ENCODE measurements at places on chromosomes 5 and 9. TPM values are rescaled to one million over a fixed set of nuclear protein-coding genes. Genes with fewer than 3 reads are reported as not detected.
A peak's percentile ranks its signal among the peaks of the same experiment; 100 is the strongest.

DNA sequence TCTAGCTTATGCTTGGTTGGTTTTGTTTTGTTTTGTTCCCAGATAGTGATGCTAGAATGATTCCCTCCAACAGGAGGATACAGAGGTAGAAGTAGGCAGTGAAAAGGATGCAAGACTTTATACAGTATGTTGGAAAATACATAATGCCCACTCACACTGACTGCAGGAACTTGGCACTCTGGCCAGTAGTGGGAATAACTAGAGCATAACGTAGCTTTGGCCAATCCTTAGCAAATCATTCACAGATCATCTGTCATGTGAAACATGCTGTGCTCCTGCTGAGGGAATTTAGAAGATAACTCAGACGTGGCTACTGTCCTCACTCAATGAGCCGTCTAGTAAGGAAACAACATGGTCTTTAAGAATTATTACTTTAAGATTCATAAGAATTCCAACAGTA lies 13.5 kb downstream of the CFAP90 start:
- no peaks in the 10 kb centered on the region for H3K36me3 ChIP-seq
- DNase-seq = no peak
- no peak overlapping the region for H3K4me3 ChIP-seq
- no peaks in the 10 kb centered on the region for H3K4me1 ChIP-seq

GRCh38 chr5:78920604-78921003 lies 64.5 kb downstream of the ARSB start:
- H3K27me3 ChIP-seq = no peaks in the 10 kb centered on the region
- no peaks in the 10 kb centered on the region for H3K4me1 ChIP-seq
- no peak for DNase-seq
- no peaks in the 10 kb centered on the region for H3K36me3 ChIP-seq

- H3K4me3 ChIP-seq = no peak overlapping the region
- no peak overlapping the region for H3K27ac ChIP-seq
- DNase-seq = no peak
- H3K4me1 ChIP-seq = peaks cover 14% of the 10 kb centered on the region
- no peaks in the 10 kb centered on the region for H3K27me3 ChIP-seq
Observed at GRCh38 chr9:89281106-89281505, 29.9 kb upstream of the CKS2 start.

DNA sequence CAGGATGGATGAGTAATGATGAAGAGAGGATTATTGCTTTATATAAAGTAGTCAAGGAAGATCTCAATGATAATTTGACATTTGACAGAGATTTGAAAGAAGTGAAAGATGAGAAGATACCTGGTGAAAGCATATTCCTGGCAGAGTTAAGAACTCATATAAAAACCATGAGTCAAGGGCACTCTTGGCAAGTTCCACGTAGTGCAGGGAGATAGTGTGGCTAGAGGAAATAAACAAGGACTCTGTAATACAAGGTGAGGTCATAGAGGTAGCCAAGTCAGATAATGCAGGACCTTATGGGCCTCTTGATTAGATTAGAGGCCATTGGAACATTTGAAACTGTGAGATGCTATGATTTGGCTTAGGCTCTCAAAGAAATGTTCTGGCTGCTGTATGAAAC lies 72.3 kb downstream of the HCN1 start:
- H3K27me3 ChIP-seq = no peaks in the 10 kb centered on the region
- no peak overlapping the region for H3K27ac ChIP-seq

Gene WDR38
- total RNA-seq = not detected

- no peaks in the 10 kb centered on the region for H3K36me3 ChIP-seq
- no peaks in the 10 kb centered on the region for H3K27me3 ChIP-seq
- no peak overlapping the region for H3K27ac ChIP-seq
- H3K4me1 ChIP-seq = no peaks in the 10 kb centered on the region
Observed at GRCh38 chr5:96432216-96433065, 607 bp downstream of the PCSK1 start.

GRCh38 chr5:178469975-178470759 lies 120.0 kb downstream of the COL23A1 start:
- no peak for DNase-seq
- H3K27me3 ChIP-seq = no peaks in the 10 kb centered on the region
- H3K4me3 ChIP-seq = no peak overlapping the region
- no peaks in the 10 kb centered on the region for H3K36me3 ChIP-seq
- no peak overlapping the region for H3K27ac ChIP-seq

DNA sequence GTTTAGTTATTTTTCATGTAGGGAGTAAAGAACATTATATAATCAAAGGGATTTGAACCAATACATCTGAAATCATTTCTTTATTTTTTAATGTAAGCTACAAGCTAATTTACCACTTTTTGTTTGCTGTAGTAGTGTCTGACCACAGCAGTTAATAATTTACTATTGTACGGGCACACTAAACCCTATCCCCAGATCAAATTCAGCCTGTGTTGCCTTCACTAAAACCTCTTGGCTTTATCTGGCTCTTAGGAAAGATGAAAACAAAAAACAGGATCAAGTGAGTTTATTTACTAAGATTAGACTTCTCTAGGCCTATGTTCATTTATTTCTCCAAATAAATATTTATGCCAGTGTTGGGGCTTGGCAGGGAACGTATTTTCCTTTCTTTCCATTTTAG lies 384.1 kb downstream of the EBF1 start:
- peaks cover 10% of the 10 kb centered on the region for H3K36me3 ChIP-seq
- no peak for DNase-seq
- H3K27me3 ChIP-seq = no peaks in the 10 kb centered on the region
- H3K4me1 ChIP-seq = no peaks in the 10 kb centered on the region
- no peak overlapping the region for H3K4me3 ChIP-seq

GRCh38 chr5:180830253-180831138 lies 27.9 kb upstream of the MGAT1 start:
- no peak for DNase-seq
- peak overlapping the region; percentile 95 for H3K27ac ChIP-seq
- peaks cover 13% of the 10 kb centered on the region for H3K36me3 ChIP-seq

- no peaks in the 10 kb centered on the region for H3K27me3 ChIP-seq
- H3K27ac ChIP-seq = peak overlapping the region; percentile 49
- DNase-seq = no peak
- no peak overlapping the region for H3K4me3 ChIP-seq
- H3K4me1 ChIP-seq = no peaks in the 10 kb centered on the region
Observed at GRCh38 chr5:83095957-83096539, 18.7 kb downstream of the XRCC4 start.

- no peak overlapping the region for H3K4me3 ChIP-seq
- no peak overlapping the region for H3K27ac ChIP-seq
Observed at GRCh38 chr5:66992547-66992946, 204.1 kb downstream of the CD180 start.
